ENCODE measurements at places on chromosomes 5 and 9.

DNA sequence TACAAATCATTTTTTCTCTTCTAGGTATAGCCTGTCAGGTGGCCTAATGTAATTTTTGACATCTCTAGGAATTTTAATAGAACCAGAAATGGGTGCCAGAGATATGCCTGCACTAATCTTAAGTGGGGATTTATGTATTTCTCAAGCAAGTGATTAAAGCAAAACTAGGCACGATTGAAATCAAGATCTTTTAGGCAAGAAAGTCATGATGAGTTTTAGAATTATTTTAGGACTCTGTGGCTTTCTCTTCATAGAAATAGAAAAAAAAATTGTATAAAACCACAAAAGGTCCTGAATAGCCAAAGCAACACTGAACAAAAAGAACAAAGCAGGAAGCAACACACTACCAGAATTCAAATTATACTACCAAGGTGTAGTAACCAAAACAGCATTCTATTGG lies 952 bp upstream of the AMACR start:
- no peak for DNase-seq

DNA sequence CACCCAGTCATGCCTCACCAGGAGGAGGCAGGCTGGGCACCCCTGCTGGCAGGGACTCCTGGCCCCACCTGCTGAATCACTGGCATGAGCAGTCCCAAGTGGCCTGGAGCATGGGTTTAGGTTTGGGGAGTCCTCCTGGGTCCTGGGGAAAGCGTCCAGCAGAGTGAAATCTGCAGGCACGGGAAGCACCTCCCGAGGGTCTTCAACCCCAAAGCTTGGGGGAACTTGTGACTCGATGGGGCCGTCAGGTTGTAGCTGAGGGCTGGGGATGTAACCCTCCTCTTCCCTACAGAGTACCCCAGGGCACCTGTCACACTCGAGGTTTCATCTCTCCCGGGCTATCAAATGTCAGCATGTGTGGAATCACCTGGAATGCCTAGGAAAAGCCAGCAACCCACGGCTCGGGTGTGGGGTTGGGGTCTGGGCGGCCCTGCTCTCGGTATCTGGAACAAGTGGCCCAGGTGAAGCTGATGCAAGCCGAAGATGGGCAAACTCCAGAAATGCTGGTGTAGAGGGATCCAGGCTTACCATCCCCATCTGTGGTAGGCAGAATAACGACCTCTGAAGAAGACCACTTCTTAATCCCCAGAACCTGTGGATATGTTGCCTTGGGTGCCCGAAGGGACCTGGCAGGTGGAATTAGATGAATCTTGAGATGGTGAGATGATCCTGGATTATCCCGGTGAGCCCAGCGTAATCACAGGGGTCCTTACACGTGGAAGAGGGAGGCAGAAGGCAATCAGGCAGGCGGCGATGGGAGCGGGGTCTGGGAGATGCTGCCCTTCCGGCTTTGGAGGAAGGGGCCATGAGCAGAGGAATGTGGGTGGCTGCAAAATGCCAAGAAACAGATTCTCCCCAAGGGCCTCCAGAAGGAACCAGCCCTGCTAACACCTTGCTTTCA lies 6.1 kb upstream of the RASGEF1C start:
- DNase-seq = no peak

DNA sequence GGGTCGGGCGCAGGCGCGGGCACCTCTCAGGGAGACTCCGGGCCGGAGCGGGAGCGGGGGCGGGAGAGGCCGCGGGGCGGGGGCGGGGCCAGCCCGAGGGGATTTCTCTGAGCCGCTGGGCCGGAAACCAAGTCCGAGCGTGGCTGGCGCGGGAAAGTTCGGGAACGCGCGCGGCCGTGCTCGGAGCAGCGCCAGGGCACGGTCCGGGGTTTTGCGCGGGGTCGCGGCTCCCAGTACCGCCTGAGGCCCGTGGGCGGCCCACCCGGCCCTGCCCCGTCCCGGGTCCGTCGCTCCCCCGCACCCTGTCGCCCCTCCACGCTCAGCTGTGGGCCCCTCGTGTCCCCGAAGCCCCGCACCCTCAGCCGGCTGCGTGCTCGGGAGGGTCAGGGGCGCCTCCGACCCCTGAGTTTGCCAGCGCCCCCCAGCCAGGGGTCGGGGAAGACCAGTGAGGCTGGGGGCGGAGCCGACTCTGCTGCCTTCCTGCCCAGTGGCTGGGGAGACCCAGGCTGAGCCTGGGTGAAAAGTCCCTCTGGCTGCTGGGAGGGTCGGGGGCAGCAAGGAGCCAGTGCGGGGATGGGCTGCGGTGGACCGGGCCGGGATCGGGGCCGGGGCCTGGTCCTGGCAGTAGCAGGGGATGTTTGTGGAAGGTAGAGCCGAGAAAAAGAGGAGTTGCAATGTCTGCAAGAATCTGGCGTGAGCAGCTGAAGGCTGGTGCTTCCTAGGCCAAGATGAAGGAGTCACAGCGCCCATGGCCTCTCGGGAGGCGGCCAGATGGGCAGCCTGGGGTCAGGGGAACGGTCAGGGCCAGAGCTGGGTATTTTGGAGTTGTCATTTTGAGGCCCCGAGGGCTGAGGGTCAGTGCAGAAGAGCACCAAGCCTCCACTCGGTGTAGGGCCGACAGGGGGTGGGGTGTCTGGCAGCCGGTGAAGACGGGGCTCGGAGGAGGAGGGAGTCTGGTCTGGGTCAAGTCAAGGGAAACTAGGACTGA lies 588 bp downstream of the TRAF2 start:
- peak; percentile 55 for DNase-seq

DNA sequence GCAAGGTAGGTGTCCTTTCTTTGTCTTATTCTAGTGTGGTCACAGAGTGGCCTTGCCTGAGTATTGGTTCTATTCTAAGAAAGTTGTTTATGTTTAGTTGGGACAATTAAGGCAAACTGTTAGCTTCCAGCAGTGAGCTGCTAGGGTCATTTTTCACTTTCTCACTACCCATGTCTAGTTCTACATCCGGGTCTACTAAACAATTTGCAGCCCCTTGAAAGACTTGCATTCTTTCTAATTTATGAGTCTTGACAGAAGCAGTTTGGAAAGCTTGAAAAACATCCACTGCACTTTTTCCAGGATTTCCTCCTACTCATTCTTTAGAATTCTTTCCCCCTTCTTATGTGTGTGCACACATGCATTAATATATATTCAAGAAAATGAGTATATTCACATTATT lies 892.2 kb upstream of the ACO1 start:
- no peak for DNase-seq

DNA sequence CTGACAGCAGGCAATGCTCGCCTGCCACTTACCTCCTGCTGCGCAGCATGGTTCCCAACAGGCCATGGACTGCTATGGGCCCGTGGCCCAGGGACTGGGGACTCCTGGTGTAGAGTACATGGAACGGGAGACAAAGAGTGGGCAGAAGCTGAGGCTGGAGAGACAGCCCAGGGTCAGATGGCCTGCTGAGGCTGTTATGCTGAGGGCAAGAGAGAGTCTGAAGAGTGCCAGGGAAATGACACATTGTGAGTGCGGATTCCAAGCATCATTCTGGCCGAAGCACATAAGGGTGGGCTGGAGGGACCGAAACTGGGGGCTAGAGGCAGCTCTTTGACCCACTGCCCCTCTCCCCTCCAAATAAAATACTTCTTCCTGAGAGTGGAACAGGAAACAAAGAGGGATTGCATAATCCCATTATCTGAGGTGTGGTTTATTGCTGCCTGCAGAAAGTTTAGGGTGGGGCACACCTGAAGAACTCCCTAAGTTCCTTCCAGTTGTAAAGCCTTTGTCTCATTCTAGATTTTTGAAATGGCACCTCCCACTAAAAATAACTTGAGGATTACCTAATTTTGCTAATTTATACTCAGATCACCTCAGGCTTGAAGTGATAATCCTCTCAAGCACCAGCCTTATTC lies 158.1 kb downstream of the ATP10B start:
- no peak for DNase-seq

GRCh38 chr5:92994392-92994791 lies 586.6 kb downstream of the NR2F1-AS1 start:
- no peak for DNase-seq

- no peak for DNase-seq
Observed at GRCh38 chr9:124758061-124758460, 13.1 kb downstream of the NR6A1 start.

DNA sequence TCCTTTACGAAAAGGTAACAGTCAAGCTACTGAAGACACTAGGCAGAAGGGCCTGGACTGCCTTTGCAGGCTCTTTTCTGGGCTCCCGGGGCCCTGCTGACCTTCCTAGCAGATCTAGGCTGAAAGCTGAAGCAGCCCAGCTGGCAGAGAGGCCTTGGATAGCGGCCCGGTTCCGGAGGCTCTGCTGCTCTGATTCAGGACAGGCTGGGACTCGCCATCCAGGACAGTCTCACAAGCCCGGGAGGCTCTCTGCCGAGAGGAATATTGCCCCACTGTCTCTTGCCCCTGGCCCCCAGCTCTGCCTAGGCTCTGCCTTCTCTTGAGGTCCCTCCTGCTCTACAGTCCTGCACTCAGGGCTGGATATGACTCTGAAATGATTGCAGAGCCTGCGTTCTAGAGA lies 67.8 kb downstream of the PSD2 start:
- no peak for DNase-seq

DNA sequence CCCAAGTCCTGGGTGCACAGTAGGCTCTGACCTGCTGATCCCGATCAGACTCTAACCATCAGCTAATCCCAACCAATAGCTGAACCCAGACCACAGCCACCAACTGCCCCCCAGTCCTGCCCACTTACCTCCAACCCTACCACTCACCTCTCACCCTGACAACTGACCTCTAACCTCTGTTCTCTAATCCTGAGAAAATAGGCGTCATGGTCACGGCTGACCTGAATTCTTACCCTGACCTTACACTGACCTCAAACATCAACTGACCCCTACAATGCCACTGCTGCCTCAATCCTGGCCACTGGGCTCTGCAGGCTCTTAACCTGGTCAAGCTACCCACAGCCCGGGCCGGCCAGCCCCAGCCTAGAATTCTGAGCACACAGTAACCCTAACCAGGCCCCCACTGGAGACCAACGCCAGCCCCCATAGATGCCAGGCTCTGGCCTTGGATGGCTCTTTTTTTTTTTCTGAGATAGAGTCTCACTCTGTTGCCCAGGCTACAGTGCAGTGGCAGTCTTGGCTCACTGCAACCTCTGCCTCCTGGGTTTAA lies 63.8 kb upstream of the ASS1 start:
- no peak for DNase-seq

DNA sequence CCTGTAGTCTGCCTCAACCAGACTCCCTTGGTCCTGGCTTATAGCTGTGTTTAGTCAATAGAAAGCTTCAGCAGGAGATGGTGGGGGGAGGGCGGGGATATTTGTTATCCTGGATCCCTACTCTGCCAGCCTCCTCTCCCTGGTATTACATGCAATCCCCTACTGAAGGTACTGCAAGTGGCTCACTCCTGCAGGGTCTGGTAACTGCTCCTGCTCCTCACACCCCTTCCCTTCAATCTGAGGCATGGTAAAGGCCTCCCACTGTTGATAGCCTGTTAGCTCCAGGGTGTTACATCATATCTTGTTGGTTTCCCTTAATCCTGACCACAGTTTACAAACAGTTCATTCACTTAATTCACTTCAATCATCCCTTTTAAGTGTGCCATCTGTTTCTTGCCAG lies 137.5 kb downstream of the AP3B1 start:
- DNase-seq = no peak

GRCh38 chr5:109408991-109409843 lies 557 bp downstream of the PJA2 start:
- DNase-seq = peak; percentile 63

- DNase-seq = no peak
Observed at GRCh38 chr5:81638471-81638870, 112.4 kb downstream of the SSBP2 start.

- no peak for DNase-seq
Observed at GRCh38 chr5:144549580-144549979, 378.9 kb downstream of the KCTD16 start.

DNA sequence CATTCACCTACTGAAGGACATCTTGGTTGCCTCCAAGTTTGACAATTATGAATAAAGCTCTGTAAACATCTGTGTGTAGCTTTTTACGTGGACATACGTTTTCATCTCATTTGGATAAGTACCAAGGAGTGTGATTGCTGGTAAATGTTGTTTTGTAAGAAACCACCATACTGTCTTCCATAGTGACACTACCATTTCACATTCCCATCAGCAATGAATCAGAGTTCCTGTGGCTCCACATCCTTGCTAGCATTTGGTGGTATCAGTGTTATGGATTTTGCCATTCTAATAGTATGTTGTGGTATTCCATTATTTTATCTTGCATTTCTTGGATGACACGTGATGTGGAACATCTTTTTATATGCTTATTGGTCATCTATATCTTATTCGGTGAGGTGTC lies 78.4 kb upstream of the RASGRF2 start:
- DNase-seq = no peak

DNA sequence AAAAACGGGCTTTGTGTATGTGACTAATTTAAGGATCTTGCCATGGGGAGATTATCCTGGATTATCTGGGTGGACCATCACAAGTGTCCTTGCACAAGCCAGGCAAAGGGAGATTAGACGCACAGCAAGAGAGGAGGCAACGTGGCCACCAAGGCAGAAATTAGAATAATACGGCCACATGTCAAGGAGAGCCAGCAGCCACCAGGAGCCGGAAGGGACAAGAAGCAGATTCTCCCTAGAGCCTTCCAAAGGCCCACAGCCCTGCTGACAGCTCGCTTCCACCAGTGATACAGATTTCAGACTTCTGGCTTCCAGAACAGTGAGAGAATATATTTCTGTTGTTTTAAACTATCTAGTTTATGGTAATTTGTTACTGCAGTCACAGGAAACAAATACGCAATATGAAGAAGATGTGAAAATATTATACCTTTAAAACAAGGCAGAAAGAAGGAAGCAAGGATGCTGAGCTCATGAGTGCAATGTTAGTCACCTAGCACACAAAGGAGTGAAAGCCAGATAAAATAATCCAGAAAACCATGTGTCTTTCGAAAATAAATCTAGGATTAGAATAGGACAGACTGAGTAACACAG lies 28.7 kb upstream of the F2RL1 start:
- DNase-seq = no peak

DNA sequence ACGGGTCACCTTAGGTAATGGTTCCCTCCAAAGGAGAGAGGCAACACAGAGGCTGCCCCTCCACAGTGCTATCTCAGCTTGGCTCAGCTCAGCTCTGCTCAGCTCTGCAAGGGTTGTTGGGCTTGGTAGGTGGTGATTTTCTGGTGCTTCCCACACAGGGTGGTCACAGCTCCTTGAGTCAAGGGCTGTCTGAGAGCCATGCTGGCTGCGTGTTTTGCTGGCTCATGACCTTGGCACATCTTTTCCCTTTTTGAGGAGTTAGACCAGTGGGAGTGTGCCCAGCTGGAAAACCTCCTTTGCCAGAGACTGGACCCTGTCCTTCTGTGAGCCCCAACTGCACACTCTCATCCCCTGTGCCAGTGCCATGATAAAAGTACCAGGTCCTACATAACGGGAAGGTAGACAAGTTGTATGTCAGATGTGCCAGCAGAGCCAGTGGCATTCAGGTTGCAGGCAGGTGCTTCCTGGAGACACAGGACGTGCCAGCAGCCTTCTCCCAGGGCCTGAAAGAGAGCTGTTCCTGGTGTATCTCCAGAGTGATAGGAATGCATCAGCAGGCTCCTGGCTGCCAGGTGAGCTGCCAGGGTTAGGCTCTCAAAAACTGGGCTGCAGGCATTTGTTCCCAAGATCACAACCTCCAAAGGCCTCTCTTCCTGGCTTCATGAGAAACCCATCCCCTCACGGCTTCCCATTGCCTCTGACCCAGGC lies 118.6 kb upstream of the CXCL14 start:
- no peak for DNase-seq

All from stimulated activated CD8-positive, alpha-beta memory T cell treated with anti-CD3 and anti-CD28 coated beads, Interleukin-4, amount 100 ng/mL, for 1 hour (primary cell).